ENCODE measurements at places on chromosomes 2 and 18.

DNA sequence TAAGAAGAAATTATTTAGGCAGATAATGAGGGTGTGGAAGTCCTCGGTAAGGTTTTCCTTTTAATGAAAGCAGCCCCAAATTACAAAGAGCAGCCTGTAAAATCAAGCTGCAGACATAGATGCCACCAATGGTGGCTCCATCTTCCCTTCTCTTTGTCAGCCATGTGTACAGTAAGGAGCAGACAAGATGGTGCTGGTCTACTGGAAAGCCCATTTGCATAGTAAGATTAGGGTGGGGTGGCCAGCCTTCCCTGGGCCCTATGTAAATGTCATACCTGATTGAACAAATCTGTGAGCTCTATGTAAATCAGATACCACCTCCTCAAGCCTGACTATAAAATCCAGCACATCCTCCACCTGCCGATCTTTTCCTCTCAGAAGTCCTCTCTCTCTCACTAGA is 154.4 kb upstream of the SERTAD2 start:
- DNase-seq = no peak

DNA sequence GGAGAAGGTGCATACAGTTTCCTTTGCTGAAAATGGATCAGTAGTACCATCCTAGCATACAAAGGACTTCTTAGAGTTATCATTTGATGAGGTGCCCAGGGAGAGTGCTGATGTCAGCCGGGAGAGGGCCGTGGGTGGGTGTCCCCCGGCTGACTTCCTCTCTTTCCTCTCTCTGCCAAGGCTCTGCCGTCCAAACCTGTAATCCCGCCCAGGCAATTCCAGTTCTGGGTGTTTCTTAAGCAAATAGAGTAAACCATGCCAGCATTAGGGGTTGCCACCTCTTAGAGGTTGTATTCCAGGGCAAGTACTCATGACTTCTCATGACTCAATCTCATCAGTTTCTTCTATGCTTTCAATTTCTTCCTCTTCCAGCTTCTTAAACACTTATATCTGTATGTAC is 117.2 kb downstream of the GATA6 start:
- DNase-seq = no peak

- peak; percentile 60 for DNase-seq
Observed at GRCh38 chr2:42101206-42102023, 53.6 kb downstream of the PKDCC start.

DNA sequence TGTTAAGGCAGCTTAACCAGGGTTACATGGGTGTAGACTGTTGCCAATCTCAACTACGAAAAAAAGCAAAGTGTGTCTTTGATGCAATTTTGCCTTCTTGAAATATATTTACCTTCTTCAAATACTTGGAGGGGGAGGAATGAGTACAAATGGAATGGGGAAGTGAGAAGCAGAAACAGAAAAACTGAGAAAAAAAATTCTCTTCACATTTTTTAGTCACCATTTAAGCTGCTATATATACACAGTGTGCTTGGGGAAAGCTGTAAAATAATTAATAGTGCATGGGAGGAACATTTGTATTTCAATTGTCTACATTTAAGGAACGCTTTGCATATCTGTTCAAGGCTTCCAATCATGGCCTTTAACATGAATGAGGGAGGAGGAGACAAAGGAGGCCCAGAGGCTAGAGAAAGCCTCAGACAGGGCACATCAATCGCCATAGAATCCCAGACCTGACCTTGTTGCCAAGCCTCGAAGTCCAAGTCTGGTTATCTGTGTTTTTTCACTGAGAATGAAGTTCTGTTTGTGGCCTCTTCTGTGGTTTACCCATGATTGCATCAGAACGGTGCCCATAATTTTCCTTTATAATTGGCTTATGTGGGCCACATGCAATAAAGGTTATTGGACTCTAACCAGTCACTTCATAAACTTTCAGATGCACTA is 158.6 kb downstream of the PIK3C3 start:
- DNase-seq = no peak

DNA sequence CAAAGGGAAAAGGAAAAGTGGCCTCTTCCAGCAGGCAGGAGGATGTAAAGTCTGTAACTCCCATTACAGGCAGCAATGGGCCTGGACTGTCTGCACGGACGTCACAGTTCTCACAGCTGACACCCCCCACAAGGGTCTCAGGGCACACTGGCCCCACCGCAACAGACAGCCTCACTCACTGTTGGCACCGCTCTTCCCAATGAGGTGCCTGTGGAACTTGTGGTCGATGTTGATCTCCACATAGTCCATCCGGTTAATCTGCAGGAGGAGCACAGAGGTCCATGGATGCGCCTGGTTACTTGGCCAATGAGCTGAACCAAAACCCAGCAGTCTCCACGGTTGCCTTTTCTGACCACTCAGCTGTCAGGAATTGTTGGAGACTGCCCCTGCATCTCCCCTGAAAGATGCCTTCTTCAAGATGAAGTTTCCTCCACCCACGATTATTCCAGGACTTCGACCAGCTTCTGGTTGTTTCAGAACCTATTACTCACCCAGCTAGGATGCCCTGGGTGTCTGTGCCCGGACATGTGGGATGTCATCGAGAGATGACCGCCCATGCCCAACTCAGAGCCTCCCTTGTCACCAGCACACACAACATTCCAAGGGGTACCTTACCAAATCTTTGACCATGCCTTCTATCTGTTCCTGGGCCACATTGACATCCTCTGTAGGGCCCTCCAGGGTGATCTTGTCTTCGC is 62.5 kb downstream of the HDLBP start:
- no peak for DNase-seq

- no peak for DNase-seq
Observed at GRCh38 chr2:71811726-71812125, 335.9 kb downstream of the CYP26B1 start.

DNA sequence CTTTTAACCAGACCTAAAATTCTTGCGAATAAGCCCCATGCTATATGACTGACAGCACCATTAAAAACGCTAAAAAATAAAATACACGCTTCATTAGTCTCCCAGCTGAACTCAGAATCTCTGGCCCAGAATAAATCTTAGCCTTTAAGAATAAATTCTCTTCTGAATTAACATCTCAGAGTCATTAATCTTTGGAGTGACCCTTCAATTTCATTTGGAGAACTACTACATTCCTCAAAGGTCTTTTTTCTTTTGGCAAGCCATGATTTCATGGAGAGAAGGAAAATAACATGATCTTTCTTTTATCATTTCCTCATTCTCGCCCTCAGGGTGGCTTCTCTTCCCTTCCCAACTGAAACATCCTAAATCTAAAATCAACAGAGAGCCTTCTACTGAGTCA is 259.0 kb downstream of the AFF3 start:
- no peak for DNase-seq

- DNase-seq = no peak
Observed at GRCh38 chr2:132824716-132825115, 154.7 kb upstream of the LYPD1 start.

DNA sequence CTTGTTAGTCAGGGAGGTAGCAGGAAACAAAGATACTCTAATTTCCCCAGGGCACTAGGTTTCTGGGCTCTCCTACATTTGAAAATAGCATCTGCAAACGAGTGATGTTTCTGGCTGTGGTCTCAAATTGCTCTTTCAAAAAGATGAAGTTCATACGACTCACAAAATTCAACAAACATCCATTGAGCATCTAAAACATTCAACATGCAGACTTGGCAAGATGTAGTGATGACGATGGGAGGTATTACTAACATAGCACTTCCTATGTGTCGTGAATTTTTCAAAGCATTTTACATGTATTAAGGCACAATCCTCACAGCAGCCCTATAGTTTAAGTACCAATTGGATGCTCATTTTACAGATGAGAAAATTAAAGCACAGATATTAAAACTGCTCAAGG is 5.2 kb downstream of the CCBE1 start:
- DNase-seq = no peak

DNA sequence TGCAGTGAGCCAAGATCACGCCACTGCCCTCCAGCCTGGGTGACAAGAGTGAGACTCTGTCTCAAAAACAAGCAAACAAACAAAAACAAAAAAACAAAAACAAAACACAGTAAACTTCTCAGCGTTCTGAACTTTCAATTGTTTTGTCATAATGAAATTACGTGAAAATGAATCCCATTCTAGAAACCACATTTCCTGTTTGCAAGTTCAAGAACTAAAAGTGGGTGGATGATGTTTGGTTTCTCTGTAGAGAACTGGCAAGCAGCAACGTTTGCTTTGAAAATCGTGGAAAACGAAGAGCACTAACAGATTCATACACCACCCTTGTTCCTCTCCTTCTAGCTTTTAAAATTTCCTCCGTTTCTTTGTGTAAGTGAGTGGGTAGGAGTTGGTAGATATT is 226.1 kb upstream of the LYPD1 start:
- DNase-seq = no peak

GRCh38 chr2:20490300-20491181 is 43.7 kb downstream of the RHOB start:
- DNase-seq = no peak

- no peak for DNase-seq
Observed at GRCh38 chr18:9421901-9422327, 53.4 kb upstream of the RALBP1 start.

DNA sequence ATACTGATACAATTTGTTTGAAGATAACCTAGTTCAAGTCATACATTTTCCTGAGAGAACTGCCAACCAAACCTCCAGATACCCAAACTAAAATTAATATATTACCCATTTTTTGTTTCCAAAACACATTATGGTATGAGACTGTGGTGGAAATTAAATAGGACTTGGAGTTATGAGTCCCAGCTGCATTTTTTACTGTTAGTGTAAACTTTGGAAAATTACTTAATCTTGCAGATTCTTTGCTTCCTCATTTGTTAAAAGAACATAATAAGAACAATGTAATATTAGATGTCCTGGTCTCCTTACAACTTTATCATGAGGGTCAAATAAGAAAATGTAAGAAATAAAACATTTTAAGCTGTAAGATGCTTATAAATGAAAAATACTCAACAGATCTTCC is 98.2 kb upstream of the TRIB2 start:
- no peak for DNase-seq

GRCh38 chr2:183866666-183867065 is 731.7 kb upstream of the ZNF804A start:
- DNase-seq = no peak

- DNase-seq = peak; percentile 50
Observed at GRCh38 chr2:176122683-176123410, at the start of gene HOXD9. Gene HOXD9 (plus strand): TSS chr2:176122719. CDS start chr2:176122769, 50 bp downstream.

DNA sequence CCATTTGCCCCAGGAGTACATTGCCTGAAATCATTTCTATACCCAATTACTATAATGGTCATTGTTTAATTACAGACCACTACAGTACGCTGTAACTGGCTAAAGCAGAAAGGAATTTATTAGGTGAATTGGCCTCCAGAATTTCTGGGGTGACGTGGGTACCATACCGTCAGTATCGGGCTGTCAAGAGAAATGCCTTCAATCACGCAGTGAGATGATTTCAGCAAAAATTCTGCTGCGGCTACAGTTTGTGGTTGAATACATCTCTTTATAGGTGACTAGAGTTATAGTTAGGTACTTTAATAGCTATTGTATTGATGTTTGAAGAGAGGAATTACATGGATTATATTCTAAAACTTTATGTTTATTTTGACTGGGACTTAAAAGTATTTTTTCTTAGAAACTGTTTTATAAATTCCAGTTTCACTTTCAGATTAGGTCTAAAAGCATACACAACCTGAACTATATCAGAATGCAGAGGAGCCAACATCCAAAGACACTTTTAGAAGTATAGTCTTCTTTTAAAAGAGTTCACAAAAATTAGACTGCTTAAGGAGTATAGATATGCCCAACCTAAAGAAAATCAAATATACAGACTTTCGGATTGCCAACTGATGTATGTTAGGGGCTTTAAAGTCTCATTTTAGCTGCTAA is 128.4 kb downstream of the TTC27 start:
- DNase-seq = no peak

GRCh38 chr2:151718247-151718646 is 16.0 kb downstream of the NEB start:
- no peak for DNase-seq

- DNase-seq = no peak
Observed at GRCh38 chr2:237546040-237546875, 20.1 kb upstream of the PRLH start.

DNA sequence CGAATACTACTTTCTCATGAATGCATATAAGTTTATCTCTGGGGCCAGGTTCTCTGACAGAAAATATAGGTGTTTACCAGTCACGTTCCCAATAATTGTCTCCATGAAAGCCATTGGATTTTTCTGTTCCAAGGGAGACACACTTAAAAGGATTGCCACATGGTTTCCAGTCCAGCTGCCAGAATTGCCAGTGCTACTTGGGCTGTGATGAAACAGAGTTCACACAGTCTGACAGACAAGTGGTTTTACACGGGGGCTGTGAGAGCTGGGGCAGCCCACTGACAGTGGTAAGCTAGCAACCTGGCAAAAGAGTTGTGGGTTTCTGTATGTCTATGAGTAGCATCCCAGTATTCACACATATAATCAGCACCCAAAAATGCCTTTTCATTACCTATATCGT is 27.7 kb upstream of the ATRAID start:
- no peak for DNase-seq

DNA sequence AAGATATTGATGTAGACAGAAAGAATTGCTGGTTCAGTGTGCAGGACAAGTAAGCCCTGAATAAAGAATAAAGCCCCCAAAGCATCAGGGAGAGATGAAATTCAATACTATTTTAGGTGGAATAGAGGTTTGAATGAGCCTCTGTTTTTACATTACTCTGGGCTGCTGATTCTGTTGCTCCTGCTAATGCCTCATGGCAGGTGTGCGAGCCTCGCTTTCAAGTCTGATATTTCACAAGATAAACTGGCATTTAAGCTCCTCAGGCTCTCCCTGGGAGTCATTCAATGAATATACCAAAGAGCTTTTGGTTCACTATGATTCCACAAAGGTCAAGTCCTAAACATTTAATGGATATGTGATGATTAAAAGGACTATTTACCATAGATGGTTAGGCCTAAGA is 601.0 kb upstream of the SLC39A10 start:
- DNase-seq = no peak

- DNase-seq = no peak
Observed at GRCh38 chr2:61951881-61952280, 46.4 kb downstream of the COMMD1 start.

DNA sequence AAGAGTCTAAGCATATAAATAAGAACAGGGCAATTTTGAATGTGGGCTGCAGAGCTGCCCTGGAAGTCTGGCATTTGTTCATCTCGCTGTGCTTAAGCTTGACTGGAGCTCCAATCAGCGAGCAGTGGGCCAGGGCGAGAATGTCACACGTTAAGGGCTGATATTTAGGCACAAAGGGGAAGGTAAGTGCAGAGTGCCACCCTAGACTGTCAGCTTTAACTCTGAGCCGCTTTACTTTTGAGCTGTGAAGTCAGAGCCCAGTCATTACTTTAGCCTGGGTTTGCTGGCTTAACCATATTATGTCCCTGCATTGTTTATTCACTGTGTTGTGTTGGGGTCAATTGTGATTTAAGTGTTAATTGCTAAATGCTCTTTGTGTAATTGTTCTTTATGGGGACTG is 236.1 kb upstream of the SIX3 start:
- no peak for DNase-seq

DNA sequence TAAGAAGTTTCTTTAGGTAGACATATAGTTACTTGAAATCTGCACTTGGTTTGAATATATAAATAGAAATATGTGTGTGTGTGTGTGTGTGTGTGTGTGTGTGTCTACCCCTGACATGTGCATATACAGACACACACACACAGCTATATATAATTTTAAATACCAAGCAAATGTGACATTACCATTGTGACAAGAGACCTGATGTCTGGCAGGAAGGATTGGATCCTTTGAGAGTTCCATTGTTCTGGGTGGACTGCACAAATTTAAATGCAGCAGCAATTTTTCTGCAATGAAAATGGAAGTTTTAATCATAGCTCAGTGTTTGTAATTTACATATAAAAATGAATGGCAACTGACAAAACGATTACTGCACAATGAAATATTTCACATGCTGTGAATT is 87.8 kb upstream of the CCDC195 start:
- DNase-seq = no peak
